ENCODE measurements at places on chromosomes 4 and X. TPM values are rescaled to one million over a fixed set of nuclear protein-coding genes. Genes with fewer than 3 reads are reported as not detected.
A peak's percentile ranks its signal among the peaks of the same experiment; 100 is the strongest.

DNA sequence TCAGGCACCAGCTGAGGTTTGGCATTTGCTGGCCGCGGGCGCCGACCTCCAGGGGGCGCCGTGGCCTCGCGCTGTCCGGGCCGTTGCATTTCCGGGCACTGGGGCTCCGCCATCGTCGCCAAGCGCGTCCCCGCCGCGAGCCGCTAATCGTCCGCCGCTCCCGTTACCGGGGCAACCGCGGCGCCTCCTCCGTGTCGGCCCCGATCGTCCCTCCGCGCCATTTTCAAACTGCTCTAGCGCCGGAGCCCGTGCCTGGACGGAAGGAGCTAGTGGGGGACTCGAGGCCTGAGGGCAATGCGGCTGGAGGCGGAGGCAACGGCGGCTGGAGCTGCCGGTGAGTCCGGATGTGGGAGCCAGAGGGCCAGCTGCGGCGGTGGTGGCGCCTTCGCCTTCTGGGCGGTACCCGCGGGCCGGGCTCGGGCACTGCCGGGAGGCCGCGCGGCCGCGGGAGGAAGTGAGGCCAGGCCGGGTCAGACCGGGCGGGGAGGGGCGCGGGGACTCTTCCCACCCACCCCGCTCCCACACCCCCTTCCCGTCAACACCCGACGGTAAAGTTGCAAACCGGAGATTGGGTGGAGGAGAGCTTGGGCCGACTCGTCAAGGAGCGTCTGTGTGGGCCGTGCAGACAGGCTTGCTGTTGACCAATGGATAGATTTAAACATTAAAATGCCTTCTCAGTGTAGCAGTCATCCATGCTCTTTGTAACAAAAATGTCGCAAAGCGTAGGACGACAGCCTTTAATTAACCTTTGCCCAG is at the start of gene CEP135:
CEP135 (plus strand) TSS at position 220 of the 756 bp plus-strand sequence. CDS start 3,186 bp downstream, outside the sequence.
- H3K27ac ChIP-seq = peak within 1 kb of the TSS; percentile 94
- DNase-seq = peak; percentile 77
- H3K36me3 ChIP-seq = 0 out of 2 replicates have a peak, but pooled peaks cover 2% of the 10 kb centered on the region

GRCh38 chrX:39903343-39903742 is 194.4 kb downstream of the BCOR start:
- H3K4me3 ChIP-seq = no peak overlapping the region
- H3K36me3 ChIP-seq = no peaks in the 10 kb centered on the region
- peaks cover 25% of the 10 kb centered on the region for H3K4me1 ChIP-seq
- no peak for DNase-seq

DGKK gene
- not detected for total RNA-seq

F8A3 gene
- total RNA-seq = not detected

- H3K27ac ChIP-seq = no peak overlapping the region
- H3K4me3 ChIP-seq = no peak overlapping the region
- peaks cover 9% of the 10 kb centered on the region for H3K27me3 ChIP-seq
- peaks cover 13% of the 10 kb centered on the region for H3K4me1 ChIP-seq
- no peak for DNase-seq
- no peaks in the 10 kb centered on the region for H3K36me3 ChIP-seq
These were observed 25.1 kb upstream of the JAKMIP1 start for GRCh38 chr4:6225469-6225868.

DNA sequence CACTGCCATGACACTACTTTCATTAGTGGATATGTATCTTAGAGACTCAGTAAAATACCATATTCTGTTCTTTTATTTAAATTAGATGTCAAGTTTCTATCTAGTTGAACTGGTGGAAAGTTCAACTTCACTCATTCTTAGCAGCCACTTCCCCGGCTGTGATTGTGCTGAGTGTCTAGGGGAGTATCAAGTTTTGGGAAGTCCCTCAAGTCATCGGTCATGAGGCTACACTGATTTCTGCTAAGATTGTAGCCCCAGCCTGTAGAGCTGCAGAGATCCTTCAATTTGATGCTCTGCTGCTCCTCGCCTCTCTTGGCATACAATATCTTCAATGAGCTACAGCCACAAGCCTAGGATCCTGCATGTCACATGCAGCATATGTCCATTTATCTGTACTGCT is 53.9 kb downstream of the DMP1 start:
- H3K36me3 ChIP-seq = no peaks in the 10 kb centered on the region
- H3K27ac ChIP-seq = no peak overlapping the region
- no peaks in the 10 kb centered on the region for H3K27me3 ChIP-seq
- DNase-seq = no peak
- no peaks in the 10 kb centered on the region for H3K4me1 ChIP-seq

All from HCT116 (cell line).